ENCODE measurements at places on chromosomes 1 and 21.

DNA sequence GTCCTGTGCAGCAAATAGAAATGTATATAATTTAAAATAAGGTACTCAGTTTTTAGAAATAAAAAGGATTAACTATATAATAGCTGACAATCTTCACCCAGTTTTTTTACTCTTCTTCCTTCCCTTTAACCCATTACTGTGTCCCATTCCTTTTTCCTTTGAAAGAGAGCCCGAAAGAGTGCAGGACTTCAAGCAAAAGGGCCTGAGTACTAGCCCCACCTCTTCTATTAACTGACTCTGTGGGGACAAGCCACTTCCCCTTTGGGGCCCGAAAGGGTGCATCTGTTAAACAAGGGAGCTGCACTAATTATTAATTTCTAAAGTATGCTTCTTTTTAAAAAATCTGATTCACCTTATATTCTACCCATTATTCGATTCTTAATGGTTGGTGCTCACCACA, 3.3 kb downstream of the USP24 start:
- no peak for DNase-seq

GRCh38 chr1:6106977-6107376, 61.3 kb downstream of the KCNAB2 start:
- DNase-seq = no peak

DNA sequence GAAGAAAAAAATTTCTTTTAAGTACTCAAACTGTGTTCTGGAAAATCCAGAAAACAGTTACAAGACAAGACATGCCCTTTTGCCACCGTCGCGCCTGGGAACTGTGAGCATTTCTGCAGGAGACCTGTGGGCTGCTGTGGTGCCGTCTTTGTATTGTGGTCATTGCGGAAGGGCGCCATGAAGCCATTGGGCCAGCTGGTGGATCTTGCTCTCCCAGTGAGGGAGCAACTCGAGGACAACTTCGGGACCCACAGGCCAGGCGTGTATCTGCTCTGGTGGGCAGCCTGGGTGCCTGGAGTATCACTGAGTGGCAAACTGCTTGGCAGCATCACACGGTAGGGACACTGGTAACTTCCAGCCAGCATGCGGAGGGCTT, 3.8 kb upstream of the THEMIS2 start:
- no peak for DNase-seq

GRCh38 chr1:211479624-211480023, 12.3 kb downstream of the RD3 start:
- DNase-seq = no peak

GRCh38 chr1:110880708-110881374, 7.9 kb downstream of the CD53 start:
- DNase-seq = peak; percentile 26

DNA sequence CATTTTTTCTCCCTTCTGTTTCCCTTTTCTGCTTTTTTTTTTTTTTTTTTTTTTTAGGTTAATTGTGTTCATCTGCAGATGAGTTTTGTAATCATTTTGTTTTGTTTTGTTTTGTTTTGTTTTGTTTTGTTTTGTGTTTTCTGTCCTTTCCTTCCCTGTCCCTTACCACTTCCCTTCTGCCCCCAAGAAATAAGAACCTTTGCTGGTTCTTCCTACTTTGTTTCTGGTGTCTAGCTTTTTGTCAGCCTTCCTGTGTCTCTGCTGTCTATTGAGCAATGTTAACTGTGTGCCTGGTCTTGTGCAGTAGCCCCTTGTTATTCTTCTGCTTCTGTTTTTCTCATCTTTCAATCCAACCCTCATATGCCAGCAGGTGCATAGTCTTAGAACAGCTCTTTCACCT, 46.0 kb downstream of the MPZL1 start:
- DNase-seq = no peak

DNA sequence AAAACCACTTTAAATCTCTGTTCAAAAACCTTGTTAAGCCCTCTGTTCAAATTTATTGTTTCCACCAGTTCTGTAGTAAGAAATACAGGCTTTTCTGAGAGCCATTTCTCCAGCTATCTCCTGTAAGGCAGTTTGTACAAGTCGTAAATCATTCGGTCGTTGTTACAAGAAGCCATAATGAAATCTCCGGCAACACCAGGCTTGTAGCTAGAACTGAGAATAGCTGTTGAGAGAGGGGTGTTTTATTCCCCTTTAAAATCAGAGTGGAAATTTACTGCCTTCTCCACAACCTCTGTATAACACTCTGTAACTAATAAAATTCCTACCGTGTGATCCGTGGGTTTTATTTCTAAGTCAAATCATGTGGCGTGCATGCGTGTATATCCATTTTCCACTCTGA, 335.8 kb upstream of the KAZN start:
- no peak for DNase-seq

- DNase-seq = no peak
These were observed 5.9 kb downstream of the CAMK1G start for GRCh38 chr1:209589440-209589839.

DNA sequence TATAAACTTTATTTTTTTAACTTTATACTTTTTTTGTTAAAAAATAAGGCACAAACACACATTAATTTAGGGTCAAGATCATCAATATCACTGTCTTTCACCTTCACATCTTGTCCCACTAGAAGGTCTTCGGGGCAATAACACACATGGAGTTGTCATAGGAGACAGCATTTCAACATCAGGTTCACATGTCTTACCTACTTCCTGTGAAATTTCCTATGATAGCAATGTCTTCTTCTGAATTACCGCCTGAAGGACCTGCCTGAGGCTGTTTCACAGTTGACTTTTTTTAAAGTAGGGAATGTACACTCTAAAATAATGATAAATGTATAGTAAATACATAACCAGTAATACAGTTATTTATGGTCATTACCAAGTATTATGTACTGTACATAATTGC, 559.4 kb downstream of the PLPP3 start:
- no peak for DNase-seq

DNA sequence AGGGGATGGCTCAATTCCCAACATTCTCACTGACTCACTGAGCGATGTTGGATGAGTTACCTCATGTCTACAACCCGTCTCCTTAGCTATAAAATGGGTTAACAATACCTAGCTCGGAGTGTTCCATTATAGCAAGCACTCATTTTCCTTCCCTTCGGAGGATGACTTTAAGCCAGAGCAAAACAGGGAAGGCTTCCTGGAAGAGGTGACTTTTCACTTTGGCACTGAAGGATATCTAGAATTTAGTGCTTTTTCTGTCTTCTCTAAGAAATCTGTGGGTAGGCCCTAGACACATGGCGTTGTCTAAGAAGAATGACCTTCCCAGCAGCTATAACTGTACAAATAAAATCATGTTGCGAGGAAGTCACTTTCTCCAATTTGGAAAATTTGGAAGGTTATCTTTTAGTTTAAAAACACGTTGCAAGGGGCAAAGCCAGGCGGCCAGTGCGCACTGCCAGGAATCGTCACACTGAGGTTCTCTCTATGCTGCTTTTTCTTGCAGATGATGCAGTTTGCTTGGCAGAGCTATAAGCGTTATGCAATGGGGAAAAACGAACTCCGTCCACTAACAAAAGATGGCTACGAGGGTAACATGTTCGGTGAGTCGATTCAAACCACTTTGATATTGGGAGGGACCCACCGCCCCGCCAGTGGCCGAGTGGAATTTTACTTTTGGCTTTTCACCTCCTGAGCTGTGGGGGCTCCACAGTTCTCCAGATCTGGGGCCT, 69.5 kb downstream of the MAN1C1 start:
- DNase-seq = no peak

DNA sequence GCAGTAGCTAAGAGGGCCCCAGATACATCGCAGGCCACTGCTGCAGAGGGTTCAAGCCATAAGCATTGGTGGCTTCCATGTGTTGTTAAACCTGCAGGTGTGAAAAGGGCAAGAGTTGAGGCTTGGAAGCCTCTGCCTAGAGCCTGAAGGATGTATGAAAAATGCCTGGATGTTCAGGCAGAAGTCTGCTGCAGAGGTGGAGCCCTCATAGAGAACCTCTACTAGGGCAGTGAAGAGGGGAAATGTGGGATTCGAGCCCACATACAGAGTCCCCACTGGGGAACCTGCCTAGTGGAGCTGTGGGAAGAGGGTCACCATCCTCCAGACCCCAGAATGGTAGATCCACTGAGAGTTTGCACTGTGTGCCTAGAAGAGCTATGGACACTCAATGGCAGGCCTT, 30.6 kb upstream of the ADGRL4 start:
- DNase-seq = no peak

DNA sequence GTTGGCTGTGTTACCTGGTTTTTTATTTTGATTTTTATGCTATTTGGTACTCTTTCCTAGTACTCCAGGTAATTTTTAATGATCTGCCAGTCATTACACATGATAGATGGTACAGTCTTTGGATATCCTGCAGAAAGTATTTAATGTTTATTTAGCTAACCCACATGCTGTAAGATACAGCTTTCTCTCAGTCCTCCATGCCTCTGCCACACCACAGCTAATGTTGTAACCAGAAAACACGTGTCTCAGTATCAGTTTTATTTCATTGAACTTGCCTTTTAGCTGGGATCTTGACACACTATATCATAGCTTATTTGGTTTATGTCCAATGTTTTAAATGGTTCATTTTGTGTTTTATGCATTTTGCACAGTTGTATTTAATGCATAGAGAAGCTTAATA, 1648.4 kb downstream of the KCNT2 start:
- DNase-seq = no peak

GRCh38 chr1:13662493-13662892, 37.5 kb upstream of the PRDM2 start:
- no peak for DNase-seq

GRCh38 chr1:222417264-222417663, 130.6 kb downstream of the HHIPL2 start:
- DNase-seq = no peak

GRCh38 chr1:183757061-183757460, 47.9 kb upstream of the RGL1 start:
- DNase-seq = no peak

- DNase-seq = peak; percentile 66
These were observed 36.8 kb upstream of the RUNX3 start for GRCh38 chr1:24966724-24967346.

DNA sequence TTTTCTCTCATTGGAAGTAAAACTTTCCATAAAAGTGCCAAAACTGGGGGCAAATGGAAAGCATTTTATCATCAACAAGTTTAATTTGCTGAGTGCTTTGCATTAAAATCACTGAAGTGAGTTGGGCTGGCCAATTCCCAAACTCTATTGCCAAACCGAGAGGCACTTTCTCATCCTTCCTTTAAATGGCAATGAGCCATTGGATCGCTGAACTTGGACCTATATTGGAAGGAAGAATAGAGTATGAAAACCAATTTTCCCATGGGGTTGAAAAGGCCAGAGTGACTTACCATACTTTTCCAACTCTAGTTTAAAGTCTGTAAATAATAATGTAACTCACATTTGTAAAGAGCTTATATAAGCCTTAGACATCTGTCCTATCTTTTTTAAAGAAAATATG, 189.1 kb upstream of the C1orf87 start:
- DNase-seq = no peak

DNA sequence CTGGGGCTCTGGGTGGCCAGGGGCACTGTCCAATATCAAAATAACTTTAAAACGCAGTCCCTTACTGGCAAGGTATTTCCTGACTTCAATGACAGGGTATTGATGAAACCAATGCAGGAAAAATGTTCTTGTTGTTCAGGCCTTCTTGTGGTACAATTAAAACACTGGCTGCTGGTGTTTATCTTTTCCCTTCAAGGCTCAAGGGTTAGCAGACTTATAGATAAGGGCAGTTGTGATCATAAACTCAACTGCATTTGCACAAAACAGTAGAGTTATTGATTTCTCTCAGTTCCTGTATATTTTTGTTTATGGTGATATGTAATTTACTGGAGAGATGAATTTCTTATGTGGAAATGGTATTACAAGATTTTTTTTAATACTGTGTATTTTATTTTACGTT, 2.7 kb upstream of the CD84 start:
- DNase-seq = no peak

DNA sequence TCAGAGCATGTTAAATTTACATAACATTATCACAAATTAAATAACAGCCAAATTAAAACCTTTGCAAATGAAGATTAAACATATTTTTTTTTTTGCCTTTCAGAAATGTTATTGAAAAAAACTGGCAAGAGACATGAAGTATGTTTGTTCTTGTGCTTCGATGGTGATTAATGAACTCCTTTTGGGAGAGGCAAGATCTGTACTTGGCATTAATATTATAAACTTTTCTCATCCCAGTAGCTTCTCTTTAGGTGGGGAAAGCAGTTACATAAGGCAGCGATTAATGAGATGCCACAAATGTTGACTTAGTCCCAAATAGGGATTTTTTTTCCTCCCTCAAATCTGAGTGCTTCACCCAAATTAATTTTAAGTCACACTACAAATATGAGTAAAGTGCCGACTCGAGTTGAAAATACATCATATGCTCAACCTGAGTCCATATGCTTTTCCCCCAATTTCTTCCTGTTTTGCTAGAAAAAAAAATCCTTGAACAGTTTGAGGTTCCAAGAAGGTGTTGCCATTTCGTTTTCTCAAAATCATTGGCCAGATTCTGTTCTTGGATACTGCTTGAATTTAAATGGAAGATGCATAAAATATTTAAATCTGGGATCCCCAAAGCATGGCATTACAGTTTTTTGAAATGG, 294.5 kb downstream of the VAV3 start:
- DNase-seq = no peak

DNA sequence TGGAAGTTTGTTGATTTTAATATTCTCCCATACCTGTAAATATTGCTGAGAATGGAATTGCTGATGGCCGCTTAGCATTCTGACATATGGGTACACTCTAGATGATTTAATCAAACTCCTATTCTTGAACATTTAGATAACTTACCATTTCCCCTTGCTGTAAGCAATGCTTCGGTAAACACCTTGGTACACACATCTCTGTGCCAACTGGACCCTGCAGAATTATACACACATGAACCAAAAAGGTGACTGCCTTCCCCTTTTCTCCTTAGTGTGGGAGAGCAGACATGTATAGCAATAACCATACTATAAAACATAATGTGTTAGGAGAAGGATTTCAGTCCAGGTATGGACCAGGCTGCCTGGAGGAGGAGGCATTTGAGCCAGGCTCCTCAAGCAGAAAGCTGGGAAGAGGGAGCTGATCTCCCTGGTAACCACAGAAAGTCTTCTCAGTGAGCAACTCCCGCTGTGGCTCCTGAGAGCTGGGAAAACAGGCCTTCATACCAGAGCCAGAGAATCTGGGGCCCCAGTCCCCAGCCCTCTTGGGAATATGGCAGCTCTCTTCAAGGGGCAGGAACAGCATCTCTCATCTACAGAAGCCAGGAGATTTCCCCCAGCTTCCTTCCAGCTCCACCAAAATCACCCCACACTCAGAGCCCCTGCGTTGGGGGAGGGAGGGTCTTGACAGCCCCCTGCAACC, 33.9 kb upstream of the CSF1 start:
- DNase-seq = no peak

- peak; percentile 51 for DNase-seq
These were observed 51.9 kb upstream of the LPAR3 start for GRCh38 chr1:84944767-84945486.
